ENCODE measurements at places on chromosomes 2 and 18. TPM values are rescaled to one million over a fixed set of nuclear protein-coding genes. Genes with fewer than 3 reads are reported as not detected.

Gene TEX44
- total RNA-seq, result not detected

Gene NPHP1
- 3.7 TPM for total RNA-seq

Gene SERPINB12
- total RNA-seq, result not detected

Gene NT5DC4
- total RNA-seq, result 0.55 TPM

Gene CD207
- total RNA-seq, result not detected

Gene ERFE
- total RNA-seq, result 1.1 TPM

Gene C2orf81
- total RNA-seq, result 12.3 TPM

Gene FBXO41
- 1.5 TPM for total RNA-seq

Gene ERBB4
- 9.1 TPM for total RNA-seq

Gene GKN2
- total RNA-seq, result 37.7 TPM

Gene EGR4
- total RNA-seq, result not detected

Gene PMAIP1
- total RNA-seq, result 1.7 TPM

Gene AGBL5
- 12.2 TPM for total RNA-seq

Gene TMEM247
- total RNA-seq, result not detected

Gene THSD7B
- not detected for total RNA-seq

Gene OSR1
- total RNA-seq, result 9.8 TPM

Gene LBH
- 209 TPM for total RNA-seq

Gene FOXD4L1
- 0.64 TPM for total RNA-seq

Gene RGPD4
- total RNA-seq, result not detected

Gene ASXL3
- 0.46 TPM for total RNA-seq

Gene SCN2A
- not detected for total RNA-seq

Gene REG3G
- not detected for total RNA-seq
